ENCODE measurements at places on chromosomes 1 and 21.

- no peaks in the 10 kb centered on the region for H3K36me3 ChIP-seq
- no peak overlapping the region for H3K4me3 ChIP-seq
- H3K27ac ChIP-seq: no peak overlapping the region
- H3K4me1 ChIP-seq: peaks cover 3% of the 10 kb centered on the region
- no peak for DNase-seq
Observed at GRCh38 chr1:230037261-230037660, 29.8 kb upstream of the GALNT2 start.

DNA sequence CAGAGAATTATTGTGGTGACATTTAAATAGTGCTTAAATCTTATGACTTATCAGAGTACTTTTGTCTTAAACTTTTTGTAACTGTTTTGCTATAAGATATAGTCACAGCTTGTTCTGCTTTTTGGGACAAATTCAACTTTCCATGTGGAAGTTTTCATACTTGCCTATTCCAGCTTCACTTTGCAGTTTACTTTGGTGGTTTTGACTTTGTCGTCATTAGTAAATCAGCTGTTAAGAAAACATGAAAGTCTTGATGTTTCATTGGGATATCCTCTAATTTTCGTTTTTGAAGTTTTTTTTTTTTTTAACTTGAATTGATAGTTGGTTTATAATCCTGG lies 31.3 kb downstream of the SDCCAG8 start:
- peaks cover 2% of the 10 kb centered on the region for H3K36me3 ChIP-seq
- H3K4me1 ChIP-seq: peaks cover 2% of the 10 kb centered on the region
- DNase-seq: peak; percentile 23
- no peaks in the 10 kb centered on the region for H3K27me3 ChIP-seq
- H3K27ac ChIP-seq: no peak overlapping the region

- DNase-seq: peak; percentile 99
- peak overlapping the region; percentile 56 for H3K27ac ChIP-seq
- no peaks in the 10 kb centered on the region for H3K27me3 ChIP-seq
Observed at GRCh38 chr1:47409311-47410067, 6.6 kb upstream of the FOXE3 start.

- peak; percentile 29 for DNase-seq
- H3K4me1 ChIP-seq: no peaks in the 10 kb centered on the region
- peaks cover 14% of the 10 kb centered on the region for H3K27me3 ChIP-seq
- H3K4me3 ChIP-seq: peak within 1 kb of the TSS; percentile 62
- no peak within 1 kb of the TSS for H3K27ac ChIP-seq
Observed at GRCh38 chr1:184974056-184974836, at the start of gene NIBAN1. TSS of gene NIBAN1 (minus strand) at chr1:184974508. CDS start at chr1:184974356, 152 bp downstream.

- H3K27ac ChIP-seq: no peak overlapping the region
- DNase-seq: no peak
Observed at GRCh38 chr1:97207868-97208267, 486.3 kb downstream of the PTBP2 start.

DNA sequence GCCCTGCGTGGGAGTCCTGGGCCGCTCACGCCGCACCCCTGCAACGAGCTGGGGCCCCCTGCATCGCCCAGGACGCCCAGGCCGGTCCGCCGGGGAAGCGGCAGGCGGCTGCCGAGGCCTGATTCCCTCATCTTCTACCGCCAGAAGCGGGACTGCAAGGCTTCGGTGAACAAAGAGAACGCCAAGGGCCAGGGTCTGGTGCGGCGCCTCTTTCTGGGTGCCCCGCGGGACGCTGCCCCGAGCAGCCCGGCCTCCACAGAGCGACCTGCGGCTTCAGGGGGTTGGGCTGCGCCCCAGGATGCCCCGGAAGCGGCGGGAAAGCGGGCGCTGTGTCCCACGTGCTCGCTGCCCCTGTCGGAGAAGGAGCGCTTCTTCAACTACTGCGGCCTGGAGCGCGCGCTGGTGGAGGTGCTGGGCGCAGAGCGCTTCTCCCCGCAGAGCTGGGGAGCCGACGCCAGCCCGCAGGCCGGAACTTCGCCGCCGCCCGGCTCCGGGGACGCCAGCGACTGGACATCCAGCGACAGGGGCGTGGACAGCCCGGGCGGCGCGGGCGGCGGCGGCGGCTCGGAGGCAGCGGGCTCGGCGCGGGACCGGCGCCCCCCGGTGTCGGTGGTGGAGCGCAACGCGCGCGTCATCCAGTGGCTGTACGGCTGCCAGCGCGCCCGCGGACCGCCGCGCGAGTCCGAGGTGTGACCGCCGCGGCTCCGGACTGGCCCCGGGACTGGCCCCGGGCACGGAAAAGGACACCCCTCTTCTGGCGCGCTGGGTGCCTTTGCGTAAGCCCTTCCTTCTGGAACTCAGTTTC lies 2.7 kb downstream of the FAM110D start:
- no peaks in the 10 kb centered on the region for H3K36me3 ChIP-seq
- DNase-seq: peak; percentile 69
- peak overlapping the region; percentile 59 for H3K4me3 ChIP-seq
- H3K27me3 ChIP-seq: peaks cover 18% of the 10 kb centered on the region

DNA sequence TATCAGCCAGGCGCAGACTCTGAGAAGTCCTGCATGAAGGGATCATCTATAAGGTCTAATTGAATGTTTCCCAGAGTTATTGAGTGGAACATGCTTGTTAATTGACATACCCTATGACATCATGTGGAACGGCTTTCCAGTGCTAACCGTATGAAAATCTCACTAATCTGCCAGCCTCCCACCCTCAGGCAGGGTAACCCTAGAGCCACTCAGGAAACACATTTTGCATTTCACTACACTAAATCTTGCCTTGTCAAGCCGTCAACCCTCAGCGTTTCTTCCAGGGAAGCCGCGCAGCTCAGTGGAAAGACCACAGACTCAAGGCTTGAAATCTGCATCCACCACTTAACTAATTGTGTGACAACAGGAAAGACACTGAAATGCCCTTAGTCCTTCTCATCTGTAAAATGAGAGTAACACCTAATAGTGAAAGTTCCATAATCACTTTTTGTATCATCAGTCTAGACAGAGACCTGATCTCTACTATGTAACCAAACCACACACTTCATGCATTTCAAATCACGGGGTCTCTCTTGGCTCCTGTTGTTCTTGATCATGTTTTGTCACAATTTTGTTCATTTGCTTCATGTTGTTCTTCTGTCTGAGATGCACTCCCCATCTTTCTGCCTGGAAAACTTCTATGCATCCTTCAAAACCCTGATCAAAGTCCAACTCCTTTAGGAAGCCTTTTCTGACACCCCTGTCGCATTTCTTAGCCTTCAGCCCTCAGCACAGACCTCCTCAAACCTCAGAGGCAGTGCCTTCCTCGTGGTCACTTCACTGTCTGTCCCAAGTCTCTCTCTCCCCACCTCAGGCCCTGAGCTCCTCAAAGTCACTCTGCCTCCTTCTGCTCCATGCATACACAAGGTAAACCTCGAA lies 246.5 kb downstream of the TOMM20 start:
- H3K36me3 ChIP-seq: no peaks in the 10 kb centered on the region
- no peak overlapping the region for H3K4me3 ChIP-seq
- H3K4me1 ChIP-seq: peaks cover 1% of the 10 kb centered on the region
- H3K27me3 ChIP-seq: no peaks in the 10 kb centered on the region

GRCh38 chr1:201226859-201227488 lies 36.4 kb downstream of the IGFN1 start:
- H3K36me3 ChIP-seq: no peaks in the 10 kb centered on the region
- H3K27me3 ChIP-seq: no peaks in the 10 kb centered on the region
- no peak for DNase-seq
- H3K27ac ChIP-seq: no peak overlapping the region

DNA sequence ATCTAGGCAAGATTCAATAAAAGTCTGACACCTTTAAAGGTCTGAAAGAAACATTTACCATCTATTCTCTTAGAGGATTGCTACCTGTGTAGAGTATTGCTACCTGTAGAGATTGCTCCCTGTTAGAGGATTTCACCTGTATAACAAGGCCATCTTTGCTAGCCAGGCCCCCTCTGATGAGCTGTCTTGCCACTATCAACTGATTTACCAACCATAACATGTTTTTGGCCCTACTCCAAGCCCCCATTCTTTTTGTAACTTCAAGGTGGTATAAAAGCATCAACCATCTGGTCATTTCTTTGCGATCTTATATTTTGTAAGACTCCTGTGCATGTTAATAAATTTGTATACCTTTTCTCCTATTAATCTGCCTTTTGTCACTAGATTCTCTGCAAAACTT lies 424.7 kb upstream of the CAMK1G start:
- H3K27me3 ChIP-seq: no peaks in the 10 kb centered on the region
- H3K36me3 ChIP-seq: no peaks in the 10 kb centered on the region
- no peak for DNase-seq
- H3K27ac ChIP-seq: no peak overlapping the region
- no peak overlapping the region for H3K4me3 ChIP-seq

DNA sequence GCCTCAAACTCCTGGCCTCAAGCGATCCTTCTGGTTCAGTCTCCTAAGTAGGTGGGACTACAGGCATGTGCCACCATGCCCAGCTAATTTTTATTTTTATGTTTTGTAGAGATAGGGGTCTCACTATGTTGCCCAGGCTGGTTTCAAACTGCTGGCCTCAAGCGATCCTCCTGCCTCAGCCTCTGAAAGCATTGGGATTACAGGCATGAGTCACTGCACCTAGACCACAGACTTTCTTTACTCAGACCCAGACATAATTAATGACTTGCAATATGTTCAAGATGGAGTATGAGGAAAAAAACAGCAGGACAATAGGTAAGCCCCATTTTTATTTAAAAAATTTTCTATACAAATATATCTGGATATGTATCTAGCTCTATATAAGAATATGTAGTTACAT lies 13.2 kb downstream of the KANK4 start:
- peaks cover 7% of the 10 kb centered on the region for H3K36me3 ChIP-seq
- H3K4me1 ChIP-seq: peaks cover 32% of the 10 kb centered on the region
- no peak overlapping the region for H3K4me3 ChIP-seq
- no peaks in the 10 kb centered on the region for H3K27me3 ChIP-seq
- no peak overlapping the region for H3K27ac ChIP-seq

DNA sequence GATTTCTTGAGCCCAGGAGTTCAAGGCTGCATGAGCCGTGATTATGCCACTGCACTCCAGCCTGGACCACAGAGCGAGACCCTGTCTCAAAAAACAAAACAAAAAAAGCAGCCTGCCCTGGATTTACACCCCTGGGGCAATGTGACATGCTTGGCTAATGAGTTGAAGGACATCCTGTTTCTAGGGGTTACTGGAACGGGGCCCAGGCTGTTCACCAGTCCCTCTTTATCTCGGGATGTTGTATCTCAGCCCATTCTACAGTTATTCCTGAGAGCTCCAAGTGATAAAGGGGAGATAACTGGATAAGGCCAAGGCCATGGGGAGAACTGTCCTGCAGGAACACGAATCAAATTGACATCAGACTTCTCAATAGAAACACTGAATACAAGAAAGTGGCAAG lies 21.7 kb upstream of the S100A2 start:
- no peak for DNase-seq
- H3K4me1 ChIP-seq: peaks cover 4% of the 10 kb centered on the region
- no peaks in the 10 kb centered on the region for H3K27me3 ChIP-seq
- H3K27ac ChIP-seq: no peak overlapping the region

GRCh38 chr1:95879498-95880050 lies 645.6 kb downstream of the RWDD3 start:
- no peak for DNase-seq
- no peak overlapping the region for H3K27ac ChIP-seq
- H3K4me1 ChIP-seq: no peaks in the 10 kb centered on the region
- H3K4me3 ChIP-seq: no peak overlapping the region

DNA sequence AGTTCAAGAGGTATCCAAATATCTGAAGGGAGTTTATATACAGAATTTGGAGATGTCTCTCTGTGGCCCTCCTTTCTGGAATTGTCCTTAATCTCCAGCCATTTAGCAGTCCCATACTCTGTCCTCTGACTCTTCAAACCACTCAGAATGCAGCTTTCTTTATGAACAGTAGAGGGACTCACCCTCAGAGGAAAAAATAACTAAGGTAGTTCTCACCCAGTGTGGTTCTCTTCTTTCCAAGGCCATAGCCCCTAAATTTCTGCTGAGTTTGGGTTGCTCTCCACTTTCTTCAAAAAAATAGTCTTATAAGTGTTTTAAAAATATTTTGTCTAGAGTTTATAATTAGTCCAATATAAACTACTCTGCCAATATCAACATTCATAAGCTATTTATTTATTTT lies 369.7 kb downstream of the MATN1 start:
- DNase-seq: no peak
- H3K4me1 ChIP-seq: no peaks in the 10 kb centered on the region
- H3K4me3 ChIP-seq: no peak overlapping the region
- no peak overlapping the region for H3K27ac ChIP-seq
- no peaks in the 10 kb centered on the region for H3K36me3 ChIP-seq

- no peak for DNase-seq
- no peaks in the 10 kb centered on the region for H3K4me1 ChIP-seq
- H3K27ac ChIP-seq: no peak overlapping the region
- H3K36me3 ChIP-seq: no peaks in the 10 kb centered on the region
- H3K4me3 ChIP-seq: no peak overlapping the region
Observed at GRCh38 chr1:5456090-5456811, 536.0 kb downstream of the NPHP4 start.

GRCh38 chr21:45280178-45280821 lies 7.4 kb downstream of the POFUT2 start:
- no peak overlapping the region for H3K27ac ChIP-seq
- H3K27me3 ChIP-seq: no peaks in the 10 kb centered on the region
- no peaks in the 10 kb centered on the region for H3K4me1 ChIP-seq
- H3K4me3 ChIP-seq: peak overlapping the region; percentile 23
- no peak for DNase-seq

DNA sequence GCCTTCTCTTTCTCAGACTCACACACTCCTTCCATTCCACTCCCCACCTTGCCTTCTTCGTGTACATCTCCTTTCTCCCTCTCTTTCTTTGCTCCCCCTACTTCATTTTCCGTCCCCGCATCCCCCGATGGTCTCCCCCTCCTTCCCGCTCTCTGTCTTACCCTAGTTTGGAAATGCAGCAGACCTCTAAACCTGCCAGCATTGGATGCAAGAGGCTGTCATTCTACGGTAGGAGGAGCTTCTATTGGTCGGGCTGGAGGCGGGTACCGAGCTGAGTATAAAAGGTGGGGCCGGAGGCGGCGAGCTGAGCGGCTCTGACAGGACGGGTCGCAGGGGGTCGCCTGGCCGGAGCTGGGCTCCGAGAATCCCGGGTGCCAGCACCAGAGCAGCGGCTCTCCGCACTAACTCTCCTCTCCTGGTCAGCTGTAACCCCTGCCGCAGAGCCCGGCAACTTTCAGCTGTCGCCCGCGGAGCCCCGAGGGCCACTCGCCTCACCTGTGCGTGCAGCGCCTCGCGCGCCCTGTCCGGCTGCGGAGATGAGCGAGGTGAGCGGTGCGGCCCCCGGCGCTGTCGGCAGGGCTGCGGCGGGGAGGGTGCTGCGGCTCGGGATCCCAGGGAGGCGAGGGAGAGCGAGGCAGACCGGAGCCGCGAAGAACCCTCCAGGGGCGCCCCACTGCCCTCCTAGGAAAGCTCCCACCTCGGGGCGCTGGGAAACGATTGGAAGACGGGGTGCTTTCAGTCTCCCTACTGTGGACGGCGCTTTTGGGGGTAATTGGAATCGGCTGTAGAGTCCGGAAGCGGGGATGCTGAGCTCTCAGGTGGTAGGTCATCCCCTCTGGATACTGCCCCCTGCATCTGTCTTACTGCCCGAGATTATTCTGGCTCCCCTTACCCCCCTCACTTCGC lies at the start of gene PCP4L1:
Gene PCP4L1, plus strand, starts transcription at position 307 of the 906 bp plus-strand sequence. Its CDS starts 230 bp downstream, at position 537.
- H3K27ac ChIP-seq: no peak within 1 kb of the TSS
- H3K36me3 ChIP-seq: no peaks in the 10 kb centered on the region
- H3K27me3 ChIP-seq: peaks cover 15% of the 10 kb centered on the region
- H3K4me1 ChIP-seq: peaks cover 10% of the 10 kb centered on the region
- DNase-seq: no peak
